ENCODE measurements at places on chromosomes 7 and 10.
A peak's percentile ranks its signal among the peaks of the same experiment; 100 is the strongest.

DNA sequence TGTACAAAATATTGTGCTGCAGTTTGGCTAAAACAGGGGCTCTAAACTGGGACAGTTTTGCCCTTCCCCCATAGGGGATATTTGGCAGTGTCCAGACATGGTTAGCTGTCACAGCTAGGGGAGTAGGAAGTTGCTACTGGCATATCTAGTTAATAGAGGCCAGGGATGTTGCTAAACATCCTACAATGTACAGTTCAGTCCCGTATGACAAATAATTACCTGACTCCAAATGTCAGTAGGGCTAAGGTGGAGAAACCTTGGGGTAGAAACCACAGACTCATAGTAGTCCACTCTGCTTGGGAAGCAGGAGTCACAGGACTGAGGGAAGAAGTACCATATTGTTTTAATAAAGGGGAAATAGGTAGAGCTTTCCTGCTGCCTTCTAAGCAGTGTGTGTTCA is 39.8 kb downstream of the WBP1L start:
- no peak for DNase-seq

- DNase-seq = no peak
Observed at GRCh38 chr10:101565936-101566332, 22.1 kb downstream of the POLL start.

DNA sequence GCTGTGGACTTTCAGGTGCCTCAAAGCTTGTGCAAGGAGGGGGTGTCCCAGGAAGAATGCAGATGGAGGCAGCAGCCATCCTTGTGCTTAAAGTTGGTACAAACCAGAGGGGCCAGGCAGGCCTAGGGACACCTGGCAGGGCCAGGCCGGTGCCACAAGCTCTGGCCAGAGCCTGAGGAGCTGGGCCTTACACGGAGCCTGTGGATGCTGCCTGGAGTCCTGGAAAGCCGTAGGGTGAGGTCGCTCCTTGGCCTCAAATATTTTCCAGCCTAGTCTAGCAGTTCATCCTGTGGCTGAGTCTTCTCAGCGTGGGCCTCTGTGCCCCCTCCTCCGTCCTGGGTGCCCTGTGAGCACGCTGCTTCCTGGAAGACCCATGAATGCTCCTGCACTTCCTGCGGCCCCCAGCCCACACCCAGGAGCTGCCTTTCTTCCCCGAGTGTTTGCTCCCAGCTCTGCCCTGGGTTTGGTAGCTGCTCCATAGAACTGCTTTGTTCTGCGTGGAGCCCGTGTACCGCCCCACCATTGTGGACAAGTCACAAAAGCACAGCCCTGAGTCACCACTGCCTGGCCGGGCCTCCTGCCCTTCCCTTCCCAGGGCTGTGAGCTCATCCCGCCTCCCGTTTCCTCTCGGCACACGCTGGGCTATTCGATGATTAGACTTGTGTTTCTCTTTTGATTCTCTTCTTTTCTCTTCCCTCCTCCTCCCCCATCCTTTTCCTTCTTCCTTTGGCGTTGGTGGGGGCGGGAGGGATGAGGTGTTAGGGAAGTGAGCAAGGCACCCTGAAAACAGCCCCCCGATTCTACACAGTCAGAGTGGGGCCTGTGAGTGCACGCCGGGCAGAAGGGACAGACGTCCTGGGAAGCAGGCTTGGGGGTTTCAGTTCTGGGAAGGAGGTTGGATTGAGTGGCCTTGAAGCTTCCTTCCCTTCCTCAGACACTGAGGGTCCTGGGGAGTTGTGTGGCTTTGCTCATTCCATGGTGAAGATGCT is 73.2 kb upstream of the SHH start:
- DNase-seq = no peak

- DNase-seq = no peak
Observed at GRCh38 chr10:125213541-125214282, 53.3 kb upstream of the CTBP2 start.

- peak; percentile 8 for DNase-seq
Observed at GRCh38 chr10:75350791-75351190, 50.8 kb downstream of the ZNF503 start.

Measured in GM04503 (cell line).